Globus pallidus (tissue), 1 donor: ENCODE measurements at places on chromosomes 11 and 22.

- DNase-seq: no peak
Measured at GRCh38 chr22:21736084-21736642, 569 bp upstream of the YPEL1 start.

DNA sequence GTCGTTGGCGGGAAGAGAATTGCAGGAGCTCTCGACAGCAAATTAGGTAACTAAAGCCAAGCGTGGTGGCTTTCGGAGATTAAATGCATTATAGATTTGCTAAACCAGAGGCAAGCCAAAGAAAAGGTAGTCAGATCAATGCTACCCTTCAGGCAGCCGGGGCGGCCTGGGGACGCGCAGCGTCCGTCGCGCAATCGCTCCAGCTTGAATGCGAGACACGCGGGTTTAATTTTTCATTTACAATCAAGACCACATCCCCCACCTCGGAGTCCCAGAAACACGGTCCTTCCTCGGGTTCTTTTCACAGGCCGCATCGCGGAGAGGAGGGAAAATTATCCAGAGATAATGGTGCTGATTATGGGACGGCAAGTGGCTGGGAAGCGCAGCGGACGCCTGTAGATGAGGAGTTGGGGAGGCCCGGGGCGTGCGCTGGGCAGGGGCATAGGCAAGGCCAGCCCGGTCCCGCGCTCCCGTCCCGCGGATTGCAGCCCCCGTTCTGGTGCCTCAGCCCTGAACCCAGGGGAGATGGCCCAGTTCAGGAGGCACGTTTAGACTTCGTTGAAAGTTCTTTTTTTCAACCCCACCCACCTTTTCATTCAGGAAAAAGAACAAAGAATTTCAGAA, 350.4 kb downstream of the CADM1 start:
- no peak for DNase-seq

DNA sequence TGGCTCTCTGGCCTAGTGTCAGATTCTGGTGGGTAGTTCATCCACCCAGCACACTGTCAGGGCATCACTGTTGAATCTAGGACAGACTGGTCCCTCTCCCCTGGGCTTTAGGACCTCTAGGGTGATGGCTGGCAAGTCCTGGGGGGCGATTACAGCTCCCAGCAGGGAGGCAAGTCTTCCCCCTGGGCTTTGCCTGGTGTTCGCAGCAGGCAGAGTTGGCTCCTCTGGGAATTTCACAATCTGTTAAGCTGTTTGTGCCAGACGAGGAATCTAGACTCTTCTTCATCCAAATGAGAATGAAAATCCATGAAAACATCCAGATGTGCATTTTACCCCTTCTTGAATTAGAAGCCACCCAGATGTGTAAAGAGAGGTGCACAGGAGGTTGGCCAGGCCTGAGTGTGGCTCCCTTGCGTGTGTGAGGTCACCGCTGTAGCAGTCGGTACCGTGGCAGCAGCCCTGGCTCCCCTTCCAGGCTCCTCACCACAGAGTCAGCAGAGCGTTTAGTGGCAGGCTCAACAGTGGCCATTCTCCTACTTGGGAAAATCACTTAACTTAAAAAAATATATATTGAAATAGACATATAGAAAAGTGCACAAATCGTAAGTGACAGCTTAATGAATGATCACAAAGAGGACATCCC, 99.9 kb upstream of the TBCEL start:
- DNase-seq: no peak

DNA sequence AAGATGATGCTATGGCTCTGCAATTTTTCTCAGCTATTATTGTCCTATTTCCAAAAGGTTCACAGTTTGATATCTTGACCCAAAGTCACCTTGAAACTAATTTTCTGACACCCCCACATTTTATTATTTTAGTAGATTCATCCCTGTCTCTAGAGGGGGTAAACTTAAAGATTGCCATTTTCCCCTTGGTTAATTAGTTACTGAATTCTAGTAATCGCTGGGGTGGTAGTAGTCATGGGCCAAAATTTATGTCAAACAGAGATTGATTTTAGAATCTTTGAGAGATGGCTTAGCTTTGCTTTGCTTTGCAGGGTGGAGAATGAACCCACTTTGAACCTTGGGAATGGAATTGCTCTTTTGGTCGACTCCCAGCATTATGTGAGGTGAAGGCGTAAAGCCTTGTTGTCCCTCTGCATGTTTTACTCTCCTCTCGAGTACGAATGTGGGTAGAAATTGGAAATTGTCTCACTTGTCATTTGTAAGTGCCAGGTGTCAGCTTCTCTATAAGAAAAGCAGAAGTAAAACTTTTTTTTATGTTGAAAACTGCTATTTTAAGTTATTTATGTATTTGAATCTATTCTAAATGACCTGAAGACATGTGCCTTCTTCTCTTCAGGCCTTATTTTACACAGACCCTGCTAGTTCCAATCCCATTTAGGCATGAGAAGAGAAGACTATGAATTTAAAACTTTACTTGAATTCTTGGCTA, 42.4 kb upstream of the RCE1 start:
- no peak for DNase-seq

DNA sequence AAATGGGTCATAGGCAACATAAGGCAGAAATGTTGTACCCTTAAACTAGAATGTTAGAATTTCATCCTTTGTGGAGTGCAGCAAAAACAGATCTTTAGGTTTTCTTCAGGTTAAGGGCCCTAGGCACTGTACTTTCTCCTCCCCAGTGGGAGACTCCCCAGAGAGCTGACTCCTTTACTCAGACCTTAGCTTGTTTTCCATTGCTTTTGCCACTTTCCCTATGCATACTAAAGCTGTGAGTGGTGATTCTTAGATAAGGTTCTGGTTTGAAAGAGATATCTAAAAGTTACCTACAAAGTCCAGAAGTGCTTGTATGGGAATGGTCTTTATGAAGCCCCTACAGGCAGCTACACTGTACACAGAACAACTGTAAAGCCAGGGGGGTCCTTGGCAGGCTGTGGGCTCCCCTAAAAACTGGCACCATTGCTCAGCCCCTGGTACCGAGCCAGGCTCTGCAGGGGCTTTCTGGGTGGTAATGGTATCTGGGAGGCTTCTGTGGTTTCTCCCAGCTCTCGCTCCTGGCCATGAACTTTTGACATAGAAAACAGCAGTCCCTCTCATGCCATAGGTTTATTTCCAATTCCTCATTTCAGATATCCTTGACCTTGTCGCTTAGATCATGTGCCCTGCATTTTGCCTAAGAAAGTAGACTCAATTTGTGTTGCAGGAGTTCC, 23.2 kb downstream of the AMOTL1 start:
- DNase-seq: no peak

- no peak for DNase-seq
Measured at GRCh38 chr11:15942936-15943335, 413.4 kb downstream of the SOX6 start.

DNA sequence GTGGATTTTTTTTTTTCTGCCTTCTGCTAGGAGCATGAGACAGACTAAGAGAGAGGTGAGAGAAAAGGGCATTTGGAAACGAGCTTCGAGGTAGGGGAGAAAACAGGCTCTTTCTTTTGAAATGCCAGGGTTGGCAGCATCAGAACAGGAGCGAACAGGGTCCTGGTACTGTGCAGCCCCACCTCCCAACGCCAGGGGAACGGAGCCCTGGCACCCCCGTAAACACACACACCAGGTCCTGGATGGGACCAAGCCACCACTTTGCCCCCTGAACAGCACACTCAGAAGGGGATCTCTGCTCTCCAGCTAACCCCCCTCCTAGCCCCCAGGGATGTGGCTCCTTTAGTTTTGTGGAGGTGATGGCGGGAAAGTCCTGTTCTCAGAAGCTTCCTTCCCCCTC, 127.1 kb downstream of the CTTN start:
- DNase-seq: no peak
